ENCODE measurements at places on chromosomes 5 and 9.

- DNase-seq = no peak
Measured at GRCh38 chr5:178411083-178411482, 178.5 kb upstream of the PHYKPL start.

DNA sequence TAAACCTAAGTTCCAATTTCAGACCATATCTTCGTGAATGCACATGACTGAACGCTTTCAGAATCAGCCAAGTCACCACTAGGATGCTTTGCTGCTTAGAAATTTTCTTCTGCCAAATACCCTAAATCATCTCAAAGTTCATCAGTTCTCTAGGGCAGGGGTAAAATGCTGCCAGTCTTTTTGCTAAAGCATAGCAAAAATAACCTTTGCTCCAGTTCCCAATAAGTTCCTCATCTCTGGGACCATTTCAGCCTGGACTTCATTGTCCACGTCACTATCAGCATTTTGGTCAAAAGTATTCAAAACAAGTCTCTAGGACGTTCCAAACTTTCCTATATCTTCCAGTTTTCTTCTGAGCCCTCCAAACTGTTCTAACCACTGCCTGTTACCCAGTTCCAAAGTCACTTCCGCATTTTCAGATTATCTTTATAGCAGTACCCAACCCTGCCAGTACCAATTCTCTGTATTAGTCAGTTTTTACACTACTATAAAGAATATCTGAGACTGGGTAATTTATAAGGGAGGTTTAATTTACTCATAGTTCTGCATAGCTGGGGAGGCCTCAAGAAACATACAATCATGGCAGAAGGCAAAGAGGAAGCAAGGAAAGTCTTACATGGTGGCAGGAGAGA lies 74.8 kb downstream of the NR3C1 start:
- DNase-seq = no peak

DNA sequence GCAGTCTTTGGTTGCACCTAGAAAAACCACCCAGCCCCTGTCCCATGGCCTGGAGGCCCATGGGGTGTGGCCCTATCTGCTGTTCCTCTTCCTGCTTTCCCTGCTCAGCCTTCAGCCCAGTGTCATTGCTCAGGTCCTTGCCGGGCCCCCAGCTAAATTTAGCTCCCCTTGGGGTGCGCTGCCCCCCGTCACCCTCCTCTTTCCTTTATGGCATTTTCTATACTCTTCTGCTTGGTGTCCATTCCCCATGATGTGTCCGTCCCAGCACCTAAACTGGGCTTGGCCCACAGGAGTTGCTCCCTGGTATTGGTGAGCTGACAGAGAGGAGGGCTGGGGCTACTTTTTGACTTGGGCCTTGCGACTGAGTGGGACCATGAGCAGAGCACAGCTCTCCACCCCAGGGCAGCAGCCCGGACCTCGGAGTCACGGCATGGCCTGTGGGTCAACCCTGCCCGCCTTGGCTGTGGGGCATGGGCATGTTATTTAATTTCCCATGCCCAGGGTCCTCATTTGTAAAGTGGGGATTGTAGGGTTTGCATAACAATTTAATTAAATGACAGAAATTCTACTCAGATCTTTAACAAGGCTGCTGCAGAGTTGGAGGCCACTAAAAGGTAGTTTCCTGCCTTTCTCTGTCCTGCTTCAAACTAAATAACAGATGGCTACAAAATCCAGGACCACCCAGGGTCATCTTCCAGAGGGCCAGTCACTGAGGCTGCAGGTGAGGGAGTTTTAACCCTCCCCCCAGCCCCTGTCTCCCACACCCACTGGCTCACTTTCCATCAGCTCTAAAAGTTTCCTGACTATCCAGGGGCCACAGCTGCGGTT lies 98.2 kb downstream of the DAP start:
- DNase-seq = no peak

DNA sequence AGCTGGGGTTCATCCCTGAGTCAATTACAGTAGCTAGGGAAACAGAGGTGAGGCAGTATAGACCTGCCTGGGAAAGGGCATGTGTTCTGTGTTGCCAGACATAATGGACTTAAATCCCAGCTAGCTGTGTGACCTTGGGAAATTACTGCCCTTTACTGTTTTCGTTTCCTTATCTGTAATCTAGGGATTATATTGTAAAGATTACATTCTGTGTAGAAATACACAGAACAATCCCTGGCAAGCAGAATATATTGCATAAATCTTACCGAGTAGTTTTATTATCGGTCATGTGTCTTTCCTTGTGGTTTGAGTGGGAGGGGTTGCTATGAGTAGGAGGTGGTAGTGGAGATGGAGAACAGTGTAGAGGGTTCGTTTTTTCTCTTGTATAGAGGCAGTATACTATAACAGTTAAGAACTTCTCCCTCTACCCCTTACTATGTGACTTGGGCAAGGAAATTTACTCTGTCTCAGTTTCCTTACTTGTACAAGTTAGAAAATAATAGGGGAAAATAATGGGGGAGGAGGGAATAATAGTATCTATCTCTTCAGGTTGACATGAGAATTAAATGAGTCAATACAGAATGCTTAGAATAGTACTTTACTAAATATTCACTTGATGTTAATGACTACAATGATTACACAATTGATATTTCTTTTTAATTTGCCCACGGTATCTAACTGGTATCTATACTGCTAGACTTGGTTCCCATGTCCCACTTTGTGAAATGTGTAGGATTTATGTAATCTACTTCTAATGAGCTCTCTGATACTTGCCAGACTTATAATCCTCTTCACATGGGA lies 7.1 kb upstream of the DMXL1 start:
- no peak for DNase-seq

DNA sequence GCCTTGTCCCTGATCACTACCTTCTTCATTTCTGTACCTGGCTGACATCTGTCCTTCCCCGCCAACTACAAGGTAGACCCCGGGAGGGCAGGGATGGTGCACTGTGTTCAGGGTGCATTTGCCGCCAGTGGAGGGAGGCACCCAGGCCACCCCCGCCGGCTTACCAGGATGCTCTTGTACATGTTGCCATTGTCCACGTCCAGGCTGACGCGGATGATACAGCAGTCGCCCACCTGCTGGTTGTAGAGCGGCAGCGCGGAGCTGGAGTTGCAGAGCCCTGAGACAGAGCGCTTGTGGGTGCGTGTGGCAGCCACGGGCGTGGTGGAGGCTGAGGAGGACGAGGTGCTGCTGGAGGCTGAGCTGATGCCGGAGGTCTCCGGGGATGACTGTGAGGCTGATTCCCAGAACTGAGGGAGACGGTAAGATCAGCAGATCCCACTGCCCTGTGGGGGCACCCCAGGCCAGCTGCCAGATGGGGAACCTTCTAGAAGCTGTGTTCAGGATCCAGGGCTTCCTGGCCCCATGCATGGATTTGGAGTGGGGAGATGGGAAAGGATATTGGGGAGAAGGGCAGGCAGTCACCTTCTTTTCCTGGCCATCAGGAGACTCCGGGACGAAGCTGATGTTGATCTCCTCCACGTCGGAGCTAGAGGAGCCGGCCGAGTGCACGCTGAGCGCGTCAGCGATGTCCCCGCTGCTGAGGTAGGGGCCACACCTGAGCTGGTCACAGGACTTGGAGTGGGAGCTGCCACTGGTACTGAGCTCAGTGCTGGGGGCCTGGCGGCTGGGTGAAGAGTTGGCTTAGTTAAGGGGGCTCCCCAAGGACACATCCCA lies 19.5 kb downstream of the RALGDS start:
- DNase-seq = no peak

DNA sequence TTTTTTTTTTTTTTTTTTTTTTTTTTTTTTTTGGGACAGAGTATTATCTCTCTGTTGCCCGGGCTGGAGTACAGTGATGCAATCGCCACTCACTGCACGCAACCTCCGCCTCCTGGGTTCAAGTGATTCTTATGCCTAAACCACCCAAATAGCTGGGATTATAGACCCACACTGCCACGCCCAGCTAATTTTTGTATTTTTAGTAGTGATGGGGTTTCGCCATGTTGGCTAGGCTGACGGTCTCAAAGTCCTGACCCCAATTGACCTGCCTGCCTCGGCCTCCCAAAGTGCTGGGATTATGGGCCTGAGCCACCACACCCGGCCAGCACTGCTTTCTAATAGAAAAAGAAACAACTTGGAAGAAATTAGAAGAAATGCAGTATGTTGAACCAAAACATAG lies 39.2 kb downstream of the TTC1 start:
- no peak for DNase-seq

GRCh38 chr5:160450164-160450932 lies 28.7 kb downstream of the PTTG1 start:
- no peak for DNase-seq

DNA sequence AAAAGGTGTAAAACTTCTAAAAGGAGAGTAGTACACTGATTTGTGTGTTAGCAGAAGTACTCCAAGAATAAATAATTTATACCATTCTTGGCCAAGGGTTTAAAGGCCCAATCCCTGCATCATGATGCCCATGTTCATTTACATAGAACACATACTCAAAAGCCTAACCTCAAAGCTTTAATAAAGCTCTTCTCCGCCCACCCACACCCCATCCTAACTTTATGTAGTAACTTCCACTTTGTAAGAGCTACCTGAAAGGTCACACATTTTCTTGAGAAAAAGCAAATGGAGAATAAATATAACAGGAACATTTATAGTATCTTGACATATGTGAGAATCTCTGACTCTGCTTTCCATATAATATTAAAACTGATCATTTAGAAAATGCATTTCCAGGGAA lies 148.8 kb upstream of the FREM1 start:
- DNase-seq = no peak

- DNase-seq = no peak
Measured at GRCh38 chr5:88256037-88256436, 12.6 kb downstream of the TMEM161B start.

DNA sequence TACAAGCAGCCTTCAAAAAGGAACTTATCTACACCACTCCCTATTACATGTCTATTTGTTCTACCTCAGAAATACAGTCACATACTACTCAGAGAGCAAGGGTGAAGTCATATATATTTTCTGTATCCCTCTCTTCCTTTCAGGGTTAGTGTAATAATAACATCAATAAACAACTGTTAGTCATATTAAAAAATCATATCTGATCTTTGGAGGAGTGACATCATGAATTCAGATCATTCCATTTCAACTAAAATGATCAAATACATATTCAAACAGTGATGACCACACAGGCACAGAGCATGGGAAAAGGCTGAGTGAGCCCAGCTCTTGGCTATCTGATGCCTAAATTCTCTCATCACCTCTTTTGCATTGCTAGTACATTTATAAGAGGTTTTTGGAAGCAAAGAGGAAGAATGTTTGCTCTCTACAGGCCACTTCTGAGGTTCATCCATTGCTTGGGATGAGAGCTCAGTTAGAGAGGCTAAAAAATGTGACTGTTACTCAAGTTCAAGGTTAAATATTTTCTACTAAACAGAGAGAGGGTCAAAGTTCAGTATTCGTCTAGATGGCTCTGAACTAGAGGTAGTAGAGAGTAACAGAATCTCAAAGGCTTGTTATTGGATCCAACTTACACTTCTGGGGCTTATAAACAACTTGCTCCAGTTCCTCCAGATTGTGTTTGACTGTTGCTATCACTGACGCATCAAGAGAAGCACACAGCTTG lies 39.0 kb downstream of the RIGI start:
- no peak for DNase-seq

DNA sequence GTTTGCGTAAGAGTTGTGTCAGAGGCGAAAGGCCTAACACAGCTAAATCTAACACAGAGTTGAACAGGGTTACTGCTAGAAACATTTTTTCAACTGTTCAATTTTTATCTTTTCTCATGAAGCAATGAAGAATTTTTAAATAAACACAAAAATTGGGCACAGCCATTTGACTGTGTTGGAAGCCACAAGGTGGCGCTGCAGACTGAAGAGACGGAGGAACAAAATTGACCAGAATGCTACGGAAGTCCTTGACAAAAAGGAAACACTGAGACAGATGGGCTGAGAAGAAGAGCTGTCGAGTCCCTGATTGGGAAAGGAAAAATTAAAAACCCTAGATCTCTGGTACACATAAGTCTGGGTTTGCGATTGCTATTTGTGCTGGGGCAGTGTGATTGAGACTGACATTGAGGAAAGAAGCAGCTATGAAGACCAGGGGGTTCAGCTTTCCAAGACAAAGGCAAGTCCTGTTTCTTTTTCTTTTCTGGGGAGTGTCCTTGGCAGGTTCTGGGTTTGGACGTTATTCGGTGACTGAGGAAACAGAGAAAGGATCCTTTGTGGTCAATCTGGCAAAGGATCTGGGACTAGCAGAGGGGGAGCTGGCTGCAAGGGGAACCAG lies at the start of gene PCDHB9:
Gene PCDHB9, plus strand, starts transcription at position 265 of the 616 bp plus-strand sequence. Its CDS starts 158 bp downstream, at position 423.
- DNase-seq = no peak

- DNase-seq = no peak
Measured at GRCh38 chr5:88746438-88746882, 136.5 kb downstream of the MEF2C start.

GRCh38 chr9:91795598-91796241 lies 154.3 kb downstream of the ROR2 start:
- no peak for DNase-seq

GRCh38 chr5:58268268-58268667 lies 191.6 kb downstream of the PLK2 start:
- DNase-seq = peak; percentile 35

GRCh38 chr9:79447762-79448161 lies 124.0 kb upstream of the TLE4 start:
- no peak for DNase-seq

DNA sequence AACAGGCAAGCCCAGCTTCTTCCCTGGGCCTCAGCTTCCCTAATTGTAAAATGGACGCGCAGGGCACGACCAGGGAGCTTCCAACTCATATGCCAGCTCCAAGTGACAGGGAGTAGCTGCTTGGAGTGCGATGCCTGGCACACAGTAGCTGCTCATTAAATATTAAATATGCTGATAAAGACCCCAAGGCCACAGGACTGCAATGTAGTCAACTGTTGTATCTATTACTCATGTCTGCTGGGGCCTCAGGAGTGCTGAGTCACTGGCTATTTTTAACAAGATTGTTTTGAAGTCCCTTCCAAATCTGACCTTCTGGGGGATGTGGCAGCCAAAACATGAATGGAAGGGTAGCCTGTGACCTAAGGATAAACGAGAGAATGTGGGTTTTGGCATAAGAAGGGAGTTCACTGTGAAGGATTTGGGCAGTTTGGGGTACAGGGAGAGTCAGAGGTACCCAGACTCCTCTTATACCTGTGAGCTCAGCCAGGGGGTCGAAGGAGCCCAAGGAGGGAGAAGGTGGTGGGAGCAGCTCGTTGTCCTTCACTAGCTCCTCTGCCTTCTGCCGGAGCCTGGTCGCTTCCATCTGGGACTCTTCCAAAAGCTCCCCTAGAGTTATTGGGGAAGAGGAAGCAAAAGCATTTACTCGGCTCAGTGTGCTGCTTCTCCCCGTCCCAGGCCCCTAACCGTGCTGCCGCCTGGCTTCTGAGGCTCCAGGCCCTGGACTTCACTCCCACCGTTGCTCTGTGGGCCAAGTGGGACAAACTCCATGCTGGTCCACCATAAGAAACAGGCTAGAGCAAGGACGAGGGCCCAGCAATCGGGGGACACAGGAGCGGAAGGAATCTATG lies 17.5 kb downstream of the TNIP1 start:
- no peak for DNase-seq

DNA sequence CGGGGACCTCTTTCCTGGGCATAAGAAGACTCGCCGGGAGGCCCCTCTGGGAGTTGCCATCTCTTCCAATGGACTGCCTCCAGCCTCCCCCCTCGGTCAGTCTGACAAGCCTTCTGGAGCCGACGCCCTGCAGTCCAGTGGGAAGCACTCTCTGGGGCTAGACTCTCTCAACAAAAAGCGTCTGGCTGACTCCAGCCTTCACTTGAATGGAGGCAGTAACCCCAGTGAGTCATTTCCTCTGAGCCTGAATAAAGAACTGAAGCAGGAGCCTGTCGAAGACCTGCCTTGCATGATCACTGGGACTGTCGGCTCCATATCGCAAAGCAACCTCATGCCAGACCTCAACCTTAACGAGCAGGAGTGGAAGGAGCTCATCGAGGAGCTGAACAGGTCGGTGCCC lies 28.4 kb upstream of the LTC4S start:
- DNase-seq = no peak

All from skin of body (tissue), 3 donors.